ENCODE measurements at places on chromosomes 12 and 14. TPM values are rescaled to one million over a fixed set of nuclear protein-coding genes. Genes with fewer than 3 reads are reported as not detected.

DNA sequence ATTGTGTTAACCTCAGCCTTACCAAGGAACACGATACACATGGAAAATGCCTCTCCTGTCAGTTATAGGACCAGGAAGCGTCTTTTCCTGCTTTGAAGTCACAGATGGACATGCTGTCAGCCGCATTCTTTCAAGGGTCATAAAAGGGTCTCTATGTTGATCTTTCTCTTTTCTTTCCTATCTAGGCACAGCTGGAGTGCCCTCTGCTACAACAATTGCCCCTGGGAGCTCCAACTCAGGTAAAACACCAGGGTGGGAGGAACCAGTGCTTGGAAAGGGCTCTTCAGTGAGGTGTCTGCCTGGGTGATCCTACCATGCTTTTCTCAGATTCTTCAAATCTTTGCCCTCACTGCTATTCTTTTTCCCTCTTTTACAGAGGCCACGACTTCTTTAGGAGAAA lies 157.4 kb upstream of the CNTN1 start:
- peaks cover 2% of the 10 kb centered on the region for H3K27me3 ChIP-seq
- H3K27ac ChIP-seq: no peak overlapping the region
- H3K4me3 ChIP-seq: no peak overlapping the region
- no peaks in the 10 kb centered on the region for H3K4me1 ChIP-seq
- DNase-seq: no peak

DNA sequence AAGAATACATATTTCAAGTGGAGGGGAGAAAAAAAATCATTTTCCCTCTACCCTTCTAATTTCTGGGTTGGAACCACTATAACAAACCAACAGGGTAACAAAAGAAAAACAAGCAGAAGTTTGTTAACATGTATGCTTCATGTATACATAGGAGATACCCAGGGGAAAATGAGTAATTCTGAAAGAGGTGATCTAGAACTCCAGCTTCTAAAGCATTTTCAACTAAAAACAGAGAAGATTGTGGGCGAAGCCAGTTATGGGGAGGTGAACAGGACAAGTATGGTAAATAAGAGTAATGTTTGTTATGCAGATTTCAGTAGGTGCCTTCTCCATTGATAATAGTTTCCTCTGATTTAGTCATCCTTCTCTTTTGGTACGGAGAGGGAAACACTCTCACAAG lies 16.7 kb downstream of the FNTB start:
- peaks cover 13% of the 10 kb centered on the region for H3K36me3 ChIP-seq
- DNase-seq: no peak
- H3K27ac ChIP-seq: no peak overlapping the region
- no peaks in the 10 kb centered on the region for H3K27me3 ChIP-seq
- no peak overlapping the region for H3K4me3 ChIP-seq

- peak overlapping the region; percentile 35 for H3K4me3 ChIP-seq
- H3K27me3 ChIP-seq: peaks cover 3% of the 10 kb centered on the region
Observed at GRCh38 chr12:123229051-123229450, 3.9 kb downstream of the MPHOSPH9 start.

DNA sequence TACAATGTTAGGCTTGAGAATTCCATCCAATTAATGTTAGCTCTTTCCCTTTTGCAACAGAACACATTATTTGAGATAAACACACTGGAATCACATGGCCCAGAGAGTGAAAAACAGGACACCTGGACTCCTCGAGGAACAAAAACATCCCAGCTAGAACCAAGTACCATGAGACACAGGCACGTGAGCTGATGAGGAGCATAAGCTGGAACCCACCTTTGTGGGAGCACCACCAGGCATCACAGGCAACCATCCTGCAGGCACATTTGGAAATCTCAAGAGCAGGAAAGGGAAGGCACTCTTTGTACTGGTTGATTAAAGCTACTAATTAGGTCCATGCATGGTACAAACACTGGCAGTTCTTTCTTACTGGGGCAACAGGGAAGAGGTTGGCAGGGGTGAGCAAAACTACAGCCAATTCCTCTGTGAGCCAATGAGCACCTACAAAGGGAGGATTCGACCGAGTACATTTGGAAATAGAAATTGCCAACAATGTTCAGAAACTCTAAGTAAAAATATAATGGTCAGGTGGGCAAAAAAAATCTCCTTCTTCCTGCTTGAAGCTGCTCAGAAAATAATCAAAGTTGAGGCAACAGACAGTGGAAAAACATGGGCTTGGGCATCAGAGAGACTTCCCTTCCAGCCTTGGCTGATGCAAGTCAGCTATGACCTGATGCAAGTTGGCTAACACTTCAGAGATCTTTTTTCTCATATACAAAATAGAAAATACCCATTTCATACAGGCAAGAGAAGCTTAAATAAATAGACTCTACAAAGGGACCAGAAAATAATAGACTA lies 216.7 kb downstream of the NUAK1 start:
- no peak overlapping the region for H3K27ac ChIP-seq
- no peaks in the 10 kb centered on the region for H3K4me1 ChIP-seq
- no peak for DNase-seq
- peaks cover 2% of the 10 kb centered on the region for H3K27me3 ChIP-seq
- no peak overlapping the region for H3K4me3 ChIP-seq
- H3K36me3 ChIP-seq: no peaks in the 10 kb centered on the region

DNA sequence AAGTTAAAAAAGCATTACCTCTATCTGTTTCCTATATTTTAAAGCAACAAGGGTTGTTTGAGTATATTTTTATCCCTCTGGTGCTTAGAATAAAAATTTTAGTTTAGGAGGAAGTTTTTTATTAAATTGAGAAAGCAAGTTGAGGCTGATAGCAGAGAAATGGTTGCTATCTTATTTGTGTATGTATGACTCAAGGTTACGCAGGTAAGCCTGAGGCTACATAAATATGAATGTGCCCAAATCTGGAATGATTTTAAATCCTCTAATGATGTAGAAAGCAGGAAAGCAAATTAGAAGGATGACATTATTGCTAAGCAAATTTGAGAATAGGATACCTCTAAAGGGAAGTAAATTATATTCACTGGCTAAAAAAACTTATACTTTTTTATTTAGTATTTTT lies 109.8 kb downstream of the ACSS3 start:
- no peaks in the 10 kb centered on the region for H3K27me3 ChIP-seq
- H3K36me3 ChIP-seq: no peaks in the 10 kb centered on the region
- DNase-seq: no peak
- no peak overlapping the region for H3K27ac ChIP-seq
- H3K4me3 ChIP-seq: no peak overlapping the region

- no peaks in the 10 kb centered on the region for H3K27me3 ChIP-seq
- DNase-seq: no peak
- no peak overlapping the region for H3K4me3 ChIP-seq
- peaks cover 42% of the 10 kb centered on the region for H3K4me1 ChIP-seq
Observed at GRCh38 chr14:50675597-50675996, 7.5 kb upstream of the SAV1 start.

GRCh38 chr14:94559638-94560290 lies 1.5 kb upstream of the SERPINA4 start:
- H3K27me3 ChIP-seq: peaks cover 3% of the 10 kb centered on the region
- H3K36me3 ChIP-seq: no peaks in the 10 kb centered on the region
- no peaks in the 10 kb centered on the region for H3K4me1 ChIP-seq
- DNase-seq: no peak
- no peak overlapping the region for H3K27ac ChIP-seq

DNA sequence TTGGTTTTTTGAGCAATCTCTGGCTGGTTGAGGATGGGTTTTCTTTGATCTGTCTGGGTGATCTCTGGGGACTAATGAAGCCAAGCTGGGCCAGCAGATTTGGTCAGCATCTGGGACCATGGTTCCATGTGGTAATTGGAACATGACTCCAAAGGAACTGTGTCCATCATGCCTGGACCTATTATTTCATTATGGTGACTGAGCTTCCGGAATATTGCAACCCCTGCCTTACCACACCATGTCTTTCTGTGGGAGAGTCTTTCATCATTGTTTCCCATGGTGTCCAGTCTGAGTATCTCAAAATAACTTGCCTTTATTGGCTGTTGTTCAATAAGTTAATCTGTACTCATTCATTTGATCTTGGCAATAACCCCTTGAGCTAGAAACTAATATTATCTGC lies 624.9 kb upstream of the TBX3 start:
- no peaks in the 10 kb centered on the region for H3K4me1 ChIP-seq
- no peaks in the 10 kb centered on the region for H3K27me3 ChIP-seq
- H3K36me3 ChIP-seq: no peaks in the 10 kb centered on the region

DNA sequence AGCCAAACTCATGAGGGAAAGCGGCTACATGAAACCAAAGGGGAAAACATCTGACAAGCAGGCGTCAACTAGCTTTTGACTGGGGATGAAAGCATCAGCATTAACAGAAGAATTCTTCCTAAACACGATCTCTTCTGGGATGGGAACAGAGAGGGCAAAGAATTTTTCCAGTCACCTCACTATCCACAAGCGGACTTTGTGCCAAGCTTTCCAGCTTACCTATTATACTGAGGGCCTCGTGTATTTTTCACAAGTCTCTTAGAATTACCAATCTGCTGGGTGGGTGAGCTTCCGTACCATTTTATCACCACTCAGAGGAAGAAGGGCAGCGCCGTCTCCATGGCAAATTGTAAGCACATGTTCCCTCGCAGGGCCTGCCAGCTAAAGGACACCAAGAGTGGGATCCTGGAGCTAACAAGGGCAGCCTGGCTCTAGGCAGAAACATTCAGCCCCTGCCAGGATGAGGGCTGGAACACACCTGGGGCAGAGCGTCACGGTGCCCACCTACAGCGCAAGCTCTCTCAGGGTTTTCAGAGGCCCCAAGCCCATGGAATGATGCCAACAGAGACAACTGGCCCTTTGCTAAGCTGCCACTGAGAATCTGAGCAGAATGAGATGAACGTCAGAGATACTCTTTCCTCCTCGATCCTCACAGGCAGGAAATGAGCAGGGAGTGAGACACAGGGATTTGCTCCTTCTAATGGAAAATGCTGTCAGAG lies 74.6 kb downstream of the CHGA start:
- DNase-seq: no peak
- peaks cover 36% of the 10 kb centered on the region for H3K36me3 ChIP-seq
- no peaks in the 10 kb centered on the region for H3K27me3 ChIP-seq
- H3K4me3 ChIP-seq: no peak overlapping the region
- no peaks in the 10 kb centered on the region for H3K4me1 ChIP-seq

DNA sequence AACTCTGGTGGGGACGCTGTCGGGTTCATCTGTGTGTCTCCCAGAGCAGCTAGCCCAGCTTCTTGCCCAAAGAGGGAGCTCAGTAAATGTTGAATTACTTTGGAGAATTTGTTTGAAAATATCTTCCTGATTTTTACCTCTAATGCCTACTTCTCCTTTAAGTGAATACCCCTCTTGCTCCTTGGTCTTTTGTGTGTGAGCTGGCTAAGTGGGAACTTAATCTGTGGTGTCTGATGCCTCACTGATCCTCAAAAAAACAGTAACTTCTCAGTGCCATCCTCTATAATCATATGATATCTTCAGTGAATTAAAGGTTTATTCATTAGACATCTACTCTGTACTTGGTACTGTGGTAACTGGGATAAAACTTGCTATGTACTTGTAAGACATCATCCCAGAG lies 7.7 kb upstream of the PSMA6 start:
- peak overlapping the region; percentile 90 for H3K27ac ChIP-seq
- no peak overlapping the region for H3K4me3 ChIP-seq
- no peaks in the 10 kb centered on the region for H3K27me3 ChIP-seq
- H3K36me3 ChIP-seq: peaks cover under 1% of the 10 kb centered on the region

- peaks cover 32% of the 10 kb centered on the region for H3K4me1 ChIP-seq
- no peak overlapping the region for H3K4me3 ChIP-seq
- H3K36me3 ChIP-seq: no peaks in the 10 kb centered on the region
- no peak for DNase-seq
- no peaks in the 10 kb centered on the region for H3K27me3 ChIP-seq
Observed at GRCh38 chr14:92527721-92528120, 14.1 kb downstream of the RIN3 start.

- no peak for DNase-seq
- H3K27ac ChIP-seq: no peak overlapping the region
- no peak overlapping the region for H3K4me3 ChIP-seq
- H3K4me1 ChIP-seq: no peaks in the 10 kb centered on the region
Observed at GRCh38 chr12:7729746-7730145, 17.4 kb downstream of the CLEC4C start.

GRCh38 chr14:42001431-42001830 lies 394.8 kb downstream of the LRFN5 start:
- no peak overlapping the region for H3K4me3 ChIP-seq
- H3K27ac ChIP-seq: no peak overlapping the region
- H3K27me3 ChIP-seq: no peaks in the 10 kb centered on the region
- H3K36me3 ChIP-seq: no peaks in the 10 kb centered on the region

DNA sequence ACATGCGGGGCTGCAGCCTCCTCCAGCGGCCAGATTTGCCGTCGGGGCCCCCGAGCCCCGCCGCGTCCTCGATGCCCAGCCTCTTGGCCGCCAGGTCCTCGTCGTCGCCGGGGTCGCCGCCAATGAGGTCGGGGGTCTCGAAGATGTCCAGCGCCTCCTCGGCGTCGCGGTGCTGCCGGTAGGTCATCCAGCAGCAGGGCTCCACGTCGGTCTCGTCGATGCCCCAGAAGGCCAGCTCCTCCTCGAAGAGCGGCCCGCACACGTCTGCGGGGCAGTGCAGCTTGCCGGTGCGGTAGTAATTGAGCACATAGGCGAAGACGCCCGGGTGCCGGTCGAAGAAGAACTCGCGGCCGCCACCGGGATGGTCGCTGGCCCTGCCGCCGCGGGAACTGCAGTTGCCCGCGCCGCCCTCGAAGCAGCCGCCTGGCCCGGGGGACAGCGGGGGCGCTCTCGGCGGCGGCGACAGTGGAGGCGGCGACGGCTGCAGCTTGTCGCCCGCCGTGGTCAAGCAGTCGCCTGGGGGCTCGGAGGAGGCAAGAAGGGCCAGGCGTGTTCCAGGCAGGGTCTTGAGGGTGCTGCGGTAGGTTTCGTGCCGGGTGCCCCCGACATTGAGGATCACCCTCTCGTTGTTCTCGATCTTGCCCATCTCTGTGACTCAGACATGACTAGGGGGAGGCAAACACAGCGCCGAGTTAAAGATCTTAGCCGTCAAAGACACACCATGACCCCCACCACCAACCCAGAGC lies 2.1 kb downstream of the KCNC2 start:
- H3K4me1 ChIP-seq: no peaks in the 10 kb centered on the region
- H3K4me3 ChIP-seq: no peak overlapping the region
- peaks cover 29% of the 10 kb centered on the region for H3K27me3 ChIP-seq
- H3K27ac ChIP-seq: no peak overlapping the region

GRCh38 chr14:77557391-77557790 lies 58.8 kb upstream of the ISM2 start:
- DNase-seq: no peak
- H3K27ac ChIP-seq: no peak overlapping the region
- no peaks in the 10 kb centered on the region for H3K4me1 ChIP-seq
- peaks cover 76% of the 10 kb centered on the region for H3K36me3 ChIP-seq
- H3K27me3 ChIP-seq: no peaks in the 10 kb centered on the region
- H3K4me3 ChIP-seq: no peak overlapping the region

Gene ZNF891
- 4.0 TPM for total RNA-seq

Gene TRHDE
- not detected for total RNA-seq

Gene FGD4
- 1.8 TPM for total RNA-seq

Gene FAM222A
- total RNA-seq: 0.73 TPM

Gene KITLG
- total RNA-seq: not detected

Gene PMEL
- total RNA-seq: not detected

All from activated B cell treated with CpG ODN at 0.5 μM for 24 hours (primary cell).